ENCODE measurements at places on chromosomes 4 and X.

DNA sequence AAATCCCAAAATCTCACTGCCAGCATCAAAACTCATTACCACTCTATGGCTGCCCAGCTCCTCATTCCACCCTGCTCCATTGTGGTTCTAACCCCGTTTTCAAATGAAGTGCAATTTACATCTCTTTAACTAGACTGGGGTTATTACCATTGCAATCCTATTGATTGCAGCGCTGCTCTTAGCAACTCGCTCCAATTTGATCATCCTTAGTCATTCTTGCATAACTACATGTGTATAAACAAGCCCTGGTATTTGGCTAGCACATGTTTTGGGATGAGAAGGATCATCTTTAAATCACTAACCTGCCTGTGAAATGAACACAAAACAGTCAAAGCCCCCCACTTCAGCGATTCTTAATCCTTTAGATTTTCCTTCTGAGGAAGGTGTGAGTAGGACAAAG, 340.1 kb upstream of the PPARGC1A start:
- DNase-seq, result no peak

GRCh38 chrX:67353651-67354370, 190.0 kb upstream of the AR start:
- DNase-seq, result no peak

DNA sequence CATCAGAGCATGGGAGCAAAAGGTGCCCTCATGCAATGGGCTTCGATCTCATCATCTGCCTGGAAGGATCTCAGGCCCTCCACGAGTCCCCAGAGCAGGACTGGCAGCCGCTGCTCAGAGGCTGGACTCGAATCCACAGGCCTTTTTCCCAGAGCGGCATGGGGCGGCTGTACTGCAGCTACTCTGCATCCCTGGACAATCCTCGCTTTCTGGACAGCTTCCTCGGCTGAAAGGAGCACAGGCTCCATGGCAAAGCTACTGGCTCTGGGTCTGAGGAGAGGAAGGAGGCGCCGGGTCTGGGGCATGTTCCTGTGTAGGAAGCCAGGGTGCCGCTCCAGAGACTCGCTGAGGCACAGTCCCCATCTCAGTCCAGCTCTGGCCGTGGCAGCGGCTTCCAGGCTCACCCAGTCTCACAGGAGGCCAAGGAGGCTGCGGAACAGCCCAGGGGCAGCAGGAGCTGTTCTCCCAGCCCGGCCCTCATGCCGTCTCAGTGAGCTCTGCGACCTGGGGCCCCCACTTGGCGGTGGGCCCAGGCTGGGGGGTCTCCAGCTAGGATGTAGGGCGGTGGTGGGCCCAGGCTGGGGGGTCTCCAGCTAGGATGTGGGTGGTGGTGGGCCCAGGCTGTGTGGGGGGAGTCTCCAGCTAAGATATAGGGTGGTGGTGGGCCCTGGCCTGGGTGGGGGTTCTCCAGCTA, 2.7 kb upstream of the SPON2 start:
- no peak for DNase-seq

DNA sequence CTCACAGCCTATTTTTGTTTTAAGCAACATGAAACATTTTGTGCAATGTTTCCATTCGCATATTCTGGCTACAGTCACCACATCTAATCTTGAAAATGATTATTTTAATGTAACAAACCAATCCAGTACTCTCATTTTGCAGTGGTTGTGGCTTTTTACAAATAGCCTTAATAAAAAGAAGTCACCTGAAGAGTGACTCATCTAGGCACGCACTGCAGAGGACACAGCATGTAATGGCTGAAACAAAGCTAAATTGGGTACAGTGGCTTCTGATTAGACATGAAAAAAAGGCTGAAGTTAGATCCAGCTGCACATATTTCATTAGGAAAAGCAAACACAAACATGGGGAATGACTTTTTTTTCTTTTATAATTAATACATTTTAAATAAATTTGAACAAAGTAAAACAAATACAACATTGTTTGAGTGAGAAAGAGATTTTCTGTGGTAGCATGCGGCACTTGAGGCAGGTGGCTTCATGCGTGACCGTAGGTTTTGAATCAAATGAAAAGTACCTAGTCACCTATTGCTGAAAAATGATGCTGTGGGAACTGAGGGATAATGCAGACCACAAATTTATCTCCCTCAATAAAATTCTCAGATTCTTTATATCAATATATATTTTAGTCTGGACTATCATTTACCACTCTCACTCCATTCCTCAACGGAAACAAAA, 240.8 kb upstream of the DDX53 start:
- DNase-seq, result no peak

GRCh38 chrX:19593690-19594089, 78.4 kb upstream of the MAP3K15 start:
- DNase-seq, result peak; percentile 51

DNA sequence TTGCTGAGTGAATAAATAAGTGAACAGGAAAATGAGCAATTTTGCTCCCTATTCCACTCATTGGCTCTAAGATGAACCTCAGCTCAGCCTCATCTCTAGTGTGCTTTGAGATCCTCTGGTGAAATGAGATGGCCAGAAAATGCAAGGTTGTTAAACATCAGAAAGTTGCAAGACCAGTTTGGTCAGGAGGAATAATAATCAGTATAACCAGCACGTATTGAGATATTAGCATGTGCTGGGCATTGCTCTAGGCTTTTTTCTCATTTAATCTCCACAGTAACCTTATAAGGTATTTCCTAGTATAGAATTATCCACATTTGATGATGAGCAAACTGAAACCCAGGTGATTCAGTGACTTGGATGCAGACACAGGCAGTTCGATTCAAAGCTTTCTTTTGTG, 110.5 kb upstream of the PAK3 start:
- DNase-seq, result no peak

GRCh38 chr4:111040904-111041303, 418.0 kb upstream of the PITX2 start:
- DNase-seq, result no peak
